Thoracic aorta (tissue), 2 donors: ENCODE measurements at places on chromosomes 2 and 18. TPM values are rescaled to one million over a fixed set of nuclear protein-coding genes. Genes with fewer than 3 reads are reported as not detected.
A peak's percentile ranks its signal among the peaks of the same experiment; 100 is the strongest.

Gene RELCH
- total RNA-seq: 36.0 TPM

GRCh38 chr18:9786631-9787030 is 78.5 kb downstream of the RAB31 start:
- H3K27ac ChIP-seq: no peak overlapping the region
- DNase-seq: no peak
- H3K4me3 ChIP-seq: no peak overlapping the region
- H3K4me1 ChIP-seq: peaks cover 25% of the 10 kb centered on the region

- H3K4me1 ChIP-seq: no peaks in the 10 kb centered on the region
- no peak for DNase-seq
- no peaks in the 10 kb centered on the region for H3K36me3 ChIP-seq
- no peak overlapping the region for H3K4me3 ChIP-seq
These were observed 940.2 kb upstream of the ZEB2 start for GRCh38 chr2:145460112-145460511.

- H3K4me3 ChIP-seq: no peak overlapping the region
- DNase-seq: no peak
- H3K36me3 ChIP-seq: no peaks in the 10 kb centered on the region
- peaks cover 35% of the 10 kb centered on the region for H3K4me1 ChIP-seq
- H3K27me3 ChIP-seq: no peaks in the 10 kb centered on the region
These were observed 78.4 kb downstream of the LIMS1 start for GRCh38 chr2:108612514-108613183.

DNA sequence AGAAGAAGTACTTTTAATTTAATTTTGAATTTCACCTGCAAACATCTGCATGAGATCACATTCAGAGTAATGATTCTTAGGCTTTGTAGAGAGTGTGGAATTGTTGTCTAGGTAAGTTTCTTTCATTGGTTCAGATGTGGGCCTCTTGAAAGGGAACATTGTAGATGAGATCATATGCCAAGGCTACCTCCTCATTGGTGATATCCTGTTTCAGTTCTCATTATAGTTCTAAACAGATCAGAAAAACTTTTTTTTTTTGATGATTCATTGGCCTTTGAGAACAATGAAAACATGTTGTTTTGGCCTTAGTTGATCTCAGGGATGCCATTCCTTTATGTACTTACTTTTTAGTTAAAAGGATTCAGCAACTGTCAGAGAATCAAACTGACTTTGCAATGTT is 44.5 kb downstream of the EML6 start:
- no peaks in the 10 kb centered on the region for H3K36me3 ChIP-seq
- no peak overlapping the region for H3K4me3 ChIP-seq
- H3K4me1 ChIP-seq: no peaks in the 10 kb centered on the region
- peaks cover 4% of the 10 kb centered on the region for H3K27me3 ChIP-seq

DNA sequence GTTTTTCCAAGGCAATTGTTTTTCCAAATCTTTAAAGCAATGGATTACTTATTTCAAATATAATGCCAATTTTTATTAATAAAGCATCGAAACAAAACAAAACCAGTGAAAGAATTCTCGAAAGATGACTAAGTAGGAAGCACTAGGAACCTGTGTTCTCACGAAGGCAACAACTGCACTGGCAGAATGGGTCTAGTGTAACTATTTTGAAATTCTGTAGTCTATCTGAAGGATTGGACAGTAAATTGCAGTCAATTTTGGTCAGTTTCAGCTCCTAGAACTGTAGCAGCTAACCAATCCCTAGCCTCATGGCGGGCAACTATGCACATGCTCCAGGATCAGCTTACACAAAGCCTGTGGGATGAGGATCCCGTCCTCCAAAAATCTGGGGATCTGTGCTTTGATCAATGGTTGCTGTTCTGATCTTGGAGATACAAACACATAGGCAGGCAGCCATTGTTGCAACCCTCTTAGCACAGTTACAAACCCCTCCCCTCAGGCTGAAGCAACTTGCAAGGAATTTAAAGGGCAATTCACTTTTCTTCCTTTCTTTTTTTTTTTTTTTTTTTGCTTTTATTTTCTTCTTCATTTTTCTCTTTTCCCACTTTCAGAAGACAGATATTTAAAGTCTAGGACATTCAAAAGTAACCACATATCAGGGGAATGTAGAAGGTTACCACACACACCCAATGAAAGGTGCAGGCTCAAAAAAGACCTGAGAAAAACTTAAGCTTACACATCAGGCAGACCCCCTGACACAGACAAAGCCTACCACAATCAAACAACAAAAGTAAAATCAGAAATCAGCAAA is 147.6 kb downstream of the THADA start:
- H3K36me3 ChIP-seq: no peaks in the 10 kb centered on the region
- no peak overlapping the region for H3K27ac ChIP-seq
- H3K27me3 ChIP-seq: no peaks in the 10 kb centered on the region
- DNase-seq: no peak

- no peaks in the 10 kb centered on the region for H3K36me3 ChIP-seq
- no peaks in the 10 kb centered on the region for H3K4me1 ChIP-seq
- peak overlapping the region; percentile 82 for H3K4me3 ChIP-seq
- no peaks in the 10 kb centered on the region for H3K27me3 ChIP-seq
- no peak overlapping the region for H3K27ac ChIP-seq
These were observed 7.2 kb downstream of the POMC start for GRCh38 chr2:25161055-25161781.

DNA sequence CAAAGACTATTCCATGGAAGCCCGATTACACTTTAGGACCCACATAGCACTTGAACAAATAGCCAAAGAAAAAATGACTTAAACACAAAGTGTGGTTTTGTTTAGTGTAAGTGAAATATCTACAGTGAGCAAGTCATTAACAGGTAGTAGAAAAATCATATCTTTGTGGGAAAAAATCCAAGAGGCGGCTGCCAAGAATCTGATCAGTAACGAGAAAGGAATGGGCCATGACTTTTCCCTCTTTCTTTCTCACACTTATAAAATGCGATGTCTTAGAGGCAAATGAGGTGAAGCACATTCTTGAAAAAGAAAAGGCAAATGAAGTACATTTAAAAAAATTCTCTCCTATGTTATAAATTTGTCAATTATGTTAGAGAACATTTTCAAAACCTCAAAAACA is 12.9 kb upstream of the GEMIN6 start:
- H3K27ac ChIP-seq: no peak overlapping the region
- no peaks in the 10 kb centered on the region for H3K4me1 ChIP-seq
- no peaks in the 10 kb centered on the region for H3K27me3 ChIP-seq
- DNase-seq: no peak
- H3K4me3 ChIP-seq: no peak overlapping the region
- H3K36me3 ChIP-seq: no peaks in the 10 kb centered on the region

GRCh38 chr2:70684846-70685622 is 83.0 kb downstream of the ADD2 start:
- DNase-seq: no peak
- H3K27me3 ChIP-seq: no peaks in the 10 kb centered on the region
- no peak overlapping the region for H3K4me3 ChIP-seq
- no peaks in the 10 kb centered on the region for H3K36me3 ChIP-seq

GRCh38 chr2:70496819-70497218 is 56.8 kb downstream of the TGFA start:
- H3K27ac ChIP-seq: no peak overlapping the region
- no peak overlapping the region for H3K4me3 ChIP-seq
- no peak for DNase-seq
- H3K4me1 ChIP-seq: no peaks in the 10 kb centered on the region
- H3K27me3 ChIP-seq: no peaks in the 10 kb centered on the region

DNA sequence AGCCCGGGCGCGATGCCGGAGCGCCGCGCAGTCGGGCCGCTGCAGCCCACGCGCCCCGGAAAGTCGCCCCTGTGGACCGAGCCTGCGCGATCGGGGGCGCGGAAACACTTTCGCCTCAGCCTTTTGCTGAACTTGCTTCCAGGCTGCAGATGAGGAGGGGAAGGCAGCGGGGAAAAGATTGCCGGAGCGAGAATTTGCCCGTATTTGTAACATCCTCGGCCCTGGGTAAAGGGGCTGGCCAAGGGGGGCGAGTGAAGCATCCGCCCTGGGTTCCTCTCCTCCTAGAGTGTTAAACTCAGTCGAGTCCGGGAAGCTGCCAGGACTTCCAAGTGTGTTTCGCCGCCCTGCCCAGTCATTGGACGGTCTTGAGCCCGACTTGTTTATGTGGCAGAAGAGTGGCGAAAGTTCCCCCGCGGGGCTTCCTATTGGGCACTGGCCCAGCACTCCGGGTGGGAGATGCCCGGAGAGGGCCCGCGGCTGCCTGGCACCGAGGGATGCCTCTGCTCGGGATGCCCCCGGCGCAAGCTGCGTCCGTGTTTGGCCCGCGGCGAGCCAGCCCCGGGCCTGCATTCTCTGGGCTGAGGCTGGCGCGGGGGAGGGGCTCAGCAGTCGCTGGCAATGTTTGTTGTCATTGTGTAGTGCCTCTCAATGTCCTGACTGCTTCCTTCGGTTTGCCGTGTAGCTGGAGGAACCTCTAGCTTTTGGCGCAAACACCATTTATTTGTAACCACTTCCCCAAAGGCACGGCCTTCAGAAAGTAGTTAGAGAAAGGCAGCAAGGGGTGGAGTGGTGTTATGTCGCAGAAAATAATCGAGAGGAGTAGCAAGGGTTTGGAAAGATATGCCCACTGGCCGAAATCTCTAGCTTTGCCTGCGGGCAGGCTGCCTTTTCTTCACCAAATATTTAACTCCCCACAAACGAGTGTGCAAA is 1.1 kb downstream of the CYBRD1 start:
- DNase-seq: peak; percentile 66
- H3K27me3 ChIP-seq: no peaks in the 10 kb centered on the region
- peak overlapping the region; percentile 98 for H3K27ac ChIP-seq
